Upper lobe of left lung (tissue), 6 donors: ENCODE measurements at places on chromosomes 6 and 20.

DNA sequence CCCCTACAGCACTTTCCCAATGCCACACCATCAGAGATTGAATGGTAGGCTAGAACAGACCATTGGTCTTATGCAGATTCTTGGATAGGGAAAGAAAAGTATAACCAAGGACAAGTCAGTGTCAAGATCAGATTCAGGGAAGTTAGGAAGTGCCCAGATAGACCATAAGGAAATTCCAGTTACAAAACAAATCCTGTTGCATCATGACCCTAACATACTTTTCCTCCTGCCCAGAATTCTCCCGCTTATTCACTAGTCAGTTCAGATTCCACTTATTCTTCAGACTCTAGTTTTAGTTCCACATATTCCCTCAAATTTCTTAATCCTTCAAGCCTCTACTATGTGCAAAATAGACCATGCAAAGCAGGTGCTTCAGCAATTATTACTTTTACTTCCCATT lies 20.7 kb downstream of the METTL24 start:
- no peak for DNase-seq

DNA sequence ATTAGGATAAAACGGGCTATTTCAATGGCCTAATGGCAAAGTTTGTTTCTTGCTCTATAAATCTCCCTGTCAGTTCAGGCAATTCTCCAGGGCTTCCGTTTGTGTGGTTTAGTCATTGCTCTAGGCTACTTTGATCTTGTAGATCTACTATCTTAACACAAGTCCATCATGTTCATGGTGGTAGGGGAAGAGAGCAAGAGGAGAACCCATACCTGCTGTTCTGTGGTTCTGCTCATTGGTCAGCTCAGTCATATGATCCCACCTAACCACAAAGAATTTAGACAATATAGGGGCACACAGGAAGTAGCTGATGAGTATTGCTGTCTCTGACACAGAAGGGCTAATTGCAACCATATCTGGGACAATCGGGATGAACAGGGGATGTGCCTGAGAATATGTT lies 4.9 kb upstream of the DEK start:
- no peak for DNase-seq

GRCh38 chr6:7580927-7581618 lies 8.9 kb upstream of the SNRNP48 start:
- DNase-seq = no peak

DNA sequence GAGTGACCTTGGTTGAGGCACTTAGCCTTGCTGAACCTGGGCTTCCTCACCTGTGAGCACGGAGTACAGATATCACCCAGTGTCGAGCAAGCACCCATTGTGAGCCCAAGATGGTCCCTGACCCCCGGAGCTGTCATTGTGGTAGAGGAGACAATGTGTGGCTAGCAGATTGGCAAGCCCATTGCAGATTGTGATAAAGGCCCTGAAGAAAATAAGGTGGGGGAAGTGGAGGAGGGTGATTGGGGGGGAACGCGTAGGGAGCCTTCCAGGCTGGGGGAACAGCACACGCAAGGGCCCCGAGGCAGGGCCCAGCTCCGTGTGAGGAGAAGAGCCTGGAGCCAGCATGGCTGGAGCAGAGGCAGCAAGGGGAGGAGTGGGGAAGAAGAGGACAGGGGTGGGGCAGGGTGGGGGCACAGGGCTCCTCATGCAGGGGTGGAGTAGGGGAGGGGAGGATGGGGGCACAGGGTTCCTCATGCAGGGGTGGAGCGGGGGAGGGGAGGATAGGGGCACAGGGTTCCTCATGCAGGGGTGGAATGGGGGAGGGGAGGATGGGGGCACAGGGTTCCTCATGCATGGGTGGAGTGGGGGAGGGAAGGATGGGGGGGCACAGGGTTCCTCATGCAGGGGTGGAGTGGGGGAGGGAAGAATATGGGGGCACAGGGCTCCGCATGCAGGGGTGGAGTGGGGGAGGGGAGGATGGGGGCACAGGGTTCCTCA lies 7.0 kb downstream of the CEBPB start:
- no peak for DNase-seq

- DNase-seq = no peak
Measured at GRCh38 chr6:68947721-68948120, 312.6 kb downstream of the ADGRB3 start.

- DNase-seq = peak; percentile 37
Measured at GRCh38 chr6:395432-396125, 4.0 kb downstream of the IRF4 start.

GRCh38 chr6:114280239-114280982 lies 62.4 kb downstream of the HS3ST5 start:
- no peak for DNase-seq

DNA sequence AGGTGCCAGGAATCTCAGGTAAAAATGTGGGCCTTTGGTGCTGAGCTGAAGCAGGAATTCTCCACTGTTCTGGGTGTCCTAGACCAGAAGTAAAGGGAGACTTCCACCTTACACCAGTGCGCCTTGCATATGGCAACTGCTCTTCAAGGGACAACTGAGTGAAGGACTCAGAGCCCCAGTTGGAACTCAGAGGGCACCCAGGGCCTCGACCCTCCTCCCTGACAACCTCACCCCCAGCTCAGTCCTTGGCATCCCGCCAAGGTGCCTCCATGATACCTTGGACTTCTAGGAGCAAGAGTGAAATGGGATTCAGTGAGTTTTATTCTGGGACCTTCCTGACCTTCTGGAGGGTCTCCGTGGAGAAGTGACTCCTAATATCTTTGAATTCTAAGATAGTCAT lies 153.7 kb upstream of the PROKR2 start:
- no peak for DNase-seq
